Mesenteric fat pad (tissue), 1 donor: ENCODE measurements at places on chromosomes 11 and 22. TPM values are rescaled to one million over a fixed set of nuclear protein-coding genes. Genes with fewer than 3 reads are reported as not detected.
A peak's percentile ranks its signal among the peaks of the same experiment; 100 is the strongest.

Gene CARD16
- total RNA-seq, result 9.8 TPM

DNA sequence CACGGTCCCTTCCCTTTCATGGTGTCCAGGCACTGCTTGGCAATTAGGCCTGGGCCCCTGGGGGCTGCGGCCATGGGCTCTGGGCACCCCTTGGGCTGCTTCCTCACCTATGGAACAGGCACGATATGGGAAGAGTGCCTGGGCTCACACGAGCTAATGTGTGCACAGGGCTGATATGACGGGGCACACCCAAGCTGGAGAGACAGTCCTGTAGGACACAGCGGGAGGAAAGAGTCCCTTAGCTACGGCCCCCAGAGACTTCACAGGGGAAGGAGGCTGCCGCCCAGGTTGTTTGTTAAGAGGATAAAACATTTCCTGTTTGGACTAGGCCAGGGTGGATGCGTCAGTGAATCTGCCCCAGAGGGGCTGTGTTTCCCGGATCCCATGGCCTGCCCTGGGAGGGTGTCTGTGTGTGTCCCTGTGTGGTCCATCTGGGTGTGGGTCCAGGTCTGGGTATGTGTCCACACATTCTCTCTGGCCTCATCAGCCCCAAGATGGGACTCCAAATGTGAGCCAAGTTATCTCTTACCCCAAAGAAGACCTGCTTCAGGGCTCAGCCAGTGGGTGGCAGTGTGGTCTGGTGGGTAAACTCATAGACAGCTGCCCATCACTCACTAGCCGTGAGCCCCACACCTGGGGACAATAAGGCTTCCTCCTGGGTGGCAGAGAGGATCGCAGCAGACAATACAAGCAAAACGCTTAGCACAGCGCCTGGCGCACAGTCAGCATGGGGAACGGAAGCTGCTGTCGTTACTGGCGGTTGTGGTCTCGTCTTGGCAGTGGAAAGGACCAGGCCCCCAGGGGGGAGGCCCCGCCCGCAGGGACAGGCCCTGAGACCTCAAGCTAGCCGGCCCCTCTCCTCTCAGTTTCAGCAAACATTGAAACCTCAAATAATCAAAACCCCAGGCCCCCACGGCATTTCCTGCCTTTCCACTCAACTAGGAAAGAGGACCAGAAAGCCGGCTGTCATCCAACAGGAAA, 3.2 kb upstream of the EMID1 start:
- DNase-seq, result no peak

DNA sequence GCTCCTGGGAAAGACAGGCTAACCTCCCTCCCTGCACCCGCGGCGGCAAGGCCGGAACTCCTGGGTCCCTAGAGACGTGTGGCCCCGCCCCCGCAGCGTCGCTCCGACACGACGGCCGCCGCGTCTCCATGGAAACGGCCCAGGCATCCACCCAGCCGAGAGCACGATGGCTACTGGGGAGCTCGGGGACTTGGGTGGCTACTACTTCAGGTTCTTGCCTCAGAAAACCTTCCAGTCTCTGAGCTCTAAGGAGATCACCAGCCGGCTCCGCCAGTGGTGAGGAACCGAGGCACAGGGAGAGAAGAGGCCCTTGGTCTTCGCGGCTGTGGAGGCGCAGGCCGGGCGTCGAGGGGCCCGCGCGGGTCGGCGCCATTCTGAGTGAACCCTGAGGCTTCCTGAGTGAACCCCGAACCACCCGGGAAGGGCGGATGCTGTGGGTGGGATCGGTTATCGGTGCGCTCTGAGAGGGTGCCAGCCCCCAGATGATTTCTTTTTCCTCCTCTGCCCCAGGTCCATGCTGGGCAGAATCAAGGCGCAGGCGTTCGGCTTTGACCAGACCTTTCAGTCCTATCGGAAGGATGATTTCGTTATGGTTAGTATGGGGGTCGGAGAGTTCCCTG, at the start of gene CFAP300:
Gene CFAP300, plus strand, starts transcription at position 133 of the 620 bp plus-strand sequence. Its CDS starts 34 bp downstream, at position 167.
- peak; percentile 91 for DNase-seq

- no peak for DNase-seq
These were observed 4.6 kb downstream of the ST3GAL4 start for GRCh38 chr11:126360049-126360446.

Gene NRXN2
- total RNA-seq, result 8.8 TPM

DNA sequence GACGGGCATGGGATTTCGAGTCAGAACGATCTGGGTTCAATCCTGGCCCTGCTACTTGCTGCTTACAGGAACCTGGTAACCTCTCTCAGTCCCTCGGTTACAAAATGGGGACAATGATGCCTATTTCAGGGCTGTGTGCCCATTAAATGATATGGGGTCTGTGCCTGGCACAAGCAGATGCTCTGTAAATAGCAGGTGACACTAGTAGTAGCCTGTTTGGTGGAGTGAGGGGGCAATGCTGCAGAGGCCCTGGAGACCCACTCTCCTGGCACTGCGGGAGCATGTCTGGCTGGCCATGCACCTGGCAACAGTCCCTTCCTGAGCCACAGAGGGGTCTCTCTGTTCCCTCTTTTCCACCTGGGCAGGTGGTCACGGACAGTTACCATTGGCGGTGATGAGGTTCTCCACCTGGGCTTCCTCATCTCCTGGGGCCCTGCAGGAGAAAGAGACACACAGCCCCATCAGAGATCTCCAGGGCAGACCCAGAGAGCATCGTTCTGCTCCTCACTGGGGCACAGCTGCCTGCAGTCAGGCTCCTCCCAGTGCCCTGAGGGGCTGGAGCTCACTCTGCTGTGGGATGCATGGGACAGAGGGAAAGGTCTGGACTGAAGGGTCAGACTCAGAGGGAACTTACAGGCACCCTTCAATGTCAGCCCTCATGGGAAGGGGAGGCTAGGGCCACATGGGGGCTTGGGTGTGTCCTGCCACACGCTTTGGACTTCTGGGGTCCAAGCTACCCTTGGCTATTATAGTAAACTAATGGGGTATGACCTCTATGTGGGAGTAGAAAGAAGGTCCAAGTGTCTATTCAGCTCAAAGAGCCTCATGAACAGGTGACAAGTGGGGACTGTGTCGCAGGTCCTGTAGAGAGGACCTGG, 15.6 kb upstream of the FXYD2 start:
- DNase-seq, result peak; percentile 43

DNA sequence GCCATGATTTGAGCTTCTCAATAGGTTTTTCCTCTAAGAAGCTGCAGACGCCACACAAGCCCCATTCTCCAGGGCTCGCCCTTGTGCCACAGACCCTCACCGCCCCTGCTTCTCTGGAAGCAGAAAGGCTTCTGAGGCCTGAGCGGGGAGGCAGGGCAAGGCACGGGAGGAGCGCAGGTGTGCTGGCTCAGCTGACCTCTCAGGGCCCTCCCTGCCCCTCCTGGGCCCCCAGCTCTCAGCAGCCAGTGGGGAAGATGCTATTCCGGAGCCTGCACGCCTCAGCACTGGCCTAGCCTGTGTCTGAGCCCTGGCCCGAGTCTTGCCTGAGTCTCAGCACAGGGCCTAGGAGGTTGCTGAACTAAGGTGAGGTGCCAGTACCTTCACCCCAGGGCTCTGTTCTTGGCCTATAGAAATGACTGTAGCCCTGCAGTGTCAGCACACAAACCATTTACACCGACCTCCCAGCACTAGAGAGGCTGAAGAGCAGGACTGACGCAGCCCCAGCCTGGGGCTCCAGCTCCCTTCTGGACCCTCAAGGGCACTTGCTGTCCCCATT, 47.1 kb upstream of the LMO1 start:
- no peak for DNase-seq

DNA sequence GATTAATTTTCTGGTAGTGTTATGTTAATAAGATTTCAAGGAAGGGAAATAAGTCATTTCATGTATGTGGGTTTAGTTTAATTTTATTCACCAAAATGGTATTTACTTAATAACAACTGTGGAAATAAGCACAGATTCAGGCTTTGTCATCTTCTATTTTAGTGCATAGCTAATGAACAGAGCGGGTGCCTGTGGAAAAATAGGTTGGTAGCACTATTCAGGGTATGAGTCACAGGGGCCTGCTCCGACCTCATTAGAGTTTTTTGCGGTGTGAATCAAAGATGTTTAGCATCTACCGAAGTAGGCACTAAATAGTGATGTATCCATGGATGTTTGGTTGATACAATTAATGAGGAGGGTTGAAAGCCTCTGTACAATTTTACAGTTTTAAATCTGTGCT, 78.2 kb downstream of the FAT3 start:
- no peak for DNase-seq

Gene KCNK4
- not detected for total RNA-seq

Gene PARVB
- 76.2 TPM for total RNA-seq

- DNase-seq, result peak; percentile 49
These were observed 10.0 kb downstream of the CDPF1 start for GRCh38 chr22:46240073-46240472.

DNA sequence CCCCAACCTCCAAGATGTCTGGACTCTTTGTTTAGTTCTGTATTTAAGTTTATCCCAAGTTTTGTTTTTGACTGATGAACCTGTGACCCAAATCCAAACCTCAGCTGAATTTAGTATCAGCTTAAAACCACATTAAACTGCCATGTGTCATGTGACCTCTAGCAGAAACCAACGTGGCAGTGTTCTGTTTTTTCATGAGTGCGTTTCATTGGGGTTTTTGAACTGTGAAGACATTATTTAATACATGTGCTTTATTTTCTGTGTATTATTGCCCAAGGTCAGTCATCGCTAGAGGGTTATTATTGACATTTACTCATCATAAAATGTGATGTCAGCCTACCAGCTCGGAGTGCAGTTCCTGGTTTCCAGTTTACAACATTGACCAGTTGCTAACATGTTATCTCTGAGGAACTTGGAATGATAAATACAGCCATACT, 1.8 kb downstream of the TLCD5 start:
- DNase-seq, result no peak

Gene FXYD6
- 21.5 TPM for total RNA-seq

DNA sequence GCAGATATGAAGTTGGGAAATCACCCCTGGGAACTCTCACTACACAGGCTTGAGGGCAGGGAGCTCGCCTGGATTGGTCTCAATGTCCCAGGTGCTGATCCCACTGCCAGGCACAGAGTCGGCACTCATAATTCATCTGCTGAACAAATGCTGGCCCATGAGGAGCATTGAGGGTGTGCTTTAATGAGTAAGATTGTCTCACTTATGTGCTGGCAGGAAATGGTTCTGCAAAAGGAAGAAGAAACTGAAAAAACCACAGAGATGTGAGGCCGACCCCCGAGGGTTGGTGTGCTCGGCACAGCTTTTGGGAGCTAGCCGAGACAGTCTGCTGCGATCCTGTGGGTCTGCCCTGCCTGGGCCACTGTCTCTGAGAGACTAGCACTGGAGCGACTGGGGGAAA, 9.4 kb downstream of the PLAAT2 start:
- no peak for DNase-seq

Gene KRTAP5-9
- not detected for total RNA-seq

Gene TRIM48
- not detected for total RNA-seq

- DNase-seq, result peak; percentile 39
These were observed 17.8 kb downstream of the SAMM50 start for GRCh38 chr22:43972931-43973462.

DNA sequence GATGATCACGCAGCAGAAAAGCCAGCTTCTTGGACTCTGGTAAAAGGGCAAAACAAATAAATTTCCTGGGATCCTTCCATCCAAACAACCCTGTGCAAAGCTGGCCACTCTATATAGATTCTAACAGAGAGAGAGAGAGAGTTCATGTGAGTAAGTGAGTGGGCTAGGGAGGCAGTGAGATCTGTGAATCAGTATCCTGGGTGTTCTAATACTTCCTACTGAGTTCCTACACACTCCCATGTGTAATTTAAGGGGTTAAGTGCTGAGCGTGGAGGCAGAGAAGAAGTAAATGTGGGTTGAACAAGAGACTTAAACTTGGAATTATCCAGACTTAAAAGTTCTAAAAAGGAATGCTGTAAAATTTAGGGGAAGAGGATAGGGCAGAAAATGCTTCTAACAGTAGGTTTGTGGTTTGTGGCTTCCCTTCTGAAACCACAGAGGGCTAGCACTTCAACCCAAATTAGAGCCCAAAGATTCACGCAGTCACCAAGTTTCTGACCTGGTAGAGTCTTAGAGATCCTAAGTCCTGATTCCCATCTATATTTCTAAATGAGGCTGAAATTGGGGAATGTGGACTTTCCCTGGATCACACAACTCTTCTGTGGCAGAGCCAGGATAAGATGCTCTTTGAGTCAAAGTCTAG, 413.9 kb downstream of the TENM4 start:
- no peak for DNase-seq

Gene CRELD2
- total RNA-seq, result 36.5 TPM

GRCh38 chr11:120680322-120680721, 168.8 kb downstream of the GRIK4 start:
- DNase-seq, result no peak

DNA sequence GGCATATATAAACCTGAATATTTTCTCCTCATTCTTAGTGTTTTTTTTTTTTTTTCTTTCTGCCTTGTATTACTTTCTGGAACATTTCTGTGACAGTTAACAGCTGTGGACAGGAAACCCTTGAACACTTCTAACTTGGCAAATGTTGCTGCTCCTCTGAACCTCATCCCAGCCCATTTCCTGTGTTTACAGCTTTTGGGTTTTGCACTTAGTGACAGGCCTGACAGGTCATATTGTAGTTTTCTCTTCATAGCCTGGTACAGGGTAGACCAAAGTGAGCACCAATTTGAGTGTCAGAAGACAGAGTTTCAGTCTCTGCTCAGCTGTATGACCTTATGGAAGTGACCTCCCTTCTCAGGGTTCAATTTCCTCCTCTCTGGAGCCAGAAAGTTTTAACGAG, 91.6 kb downstream of the STIM1 start:
- DNase-seq, result no peak
